Activated CD8-positive, alpha-beta memory T cell treated with anti-CD3 and anti-CD28 coated beads, Interleukin-2, amount 10 ng/mL, durations not matched to agents 7 days and 5 days (primary cell): ENCODE measurements at places on chromosomes 1 and 21. TPM values are rescaled to one million over a fixed set of nuclear protein-coding genes. Genes with fewer than 3 reads are reported as not detected.

CHI3L1 gene
- not detected for total RNA-seq

DCST2 gene
- total RNA-seq: 0.09 TPM

TSPAN2 gene
- total RNA-seq: 1.2 TPM

SYT11 gene
- 29.9 TPM for total RNA-seq

SLC16A4 gene
- total RNA-seq: 0.23 TPM

DNA sequence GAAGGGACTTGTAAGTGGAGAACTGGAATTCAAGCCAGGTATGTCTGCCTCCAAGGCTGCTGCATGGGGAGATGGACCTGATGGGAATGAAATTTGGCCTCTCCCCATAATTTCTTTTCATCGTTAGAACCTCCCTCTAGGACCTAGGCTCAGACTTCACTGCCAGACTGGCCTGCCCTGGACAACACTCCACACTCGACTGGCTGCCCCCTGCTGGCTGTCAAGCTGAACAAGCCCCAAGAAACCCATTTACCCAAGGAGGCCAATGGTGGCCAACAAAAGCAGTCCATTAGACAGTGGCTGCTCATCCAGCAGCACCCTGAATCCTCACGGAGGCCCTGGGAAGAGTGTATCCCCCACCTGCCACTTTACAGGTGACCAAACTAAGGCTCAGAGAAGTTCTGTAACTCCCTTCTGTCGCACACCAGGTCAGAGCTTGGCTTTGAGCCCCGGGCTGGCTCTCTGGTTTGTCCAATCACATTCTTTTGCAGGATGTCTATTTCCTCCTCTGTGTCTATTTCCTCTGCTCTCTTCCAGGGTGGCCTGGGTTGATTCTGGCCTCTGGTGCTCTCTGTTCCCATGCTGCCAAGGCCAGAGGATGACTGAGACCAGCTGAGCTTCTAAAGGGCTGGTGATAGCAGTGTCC, 3.8 kb downstream of the RNF186 start:
- H3K27me3 ChIP-seq: peaks cover 4% of the 10 kb centered on the region
- H3K36me3 ChIP-seq: no peaks in the 10 kb centered on the region
- H3K4me1 ChIP-seq: no peaks in the 10 kb centered on the region
- DNase-seq: peak; percentile 63
- no peak overlapping the region for H3K4me3 ChIP-seq

GRCh38 chr1:229689904-229690303, 63.9 kb downstream of the URB2 start:
- no peak for DNase-seq
- H3K27me3 ChIP-seq: peaks cover 17% of the 10 kb centered on the region
- H3K27ac ChIP-seq: no peak overlapping the region
- H3K36me3 ChIP-seq: peaks cover 6% of the 10 kb centered on the region
- peaks cover 18% of the 10 kb centered on the region for H3K4me1 ChIP-seq
- no peak overlapping the region for H3K4me3 ChIP-seq

DNA sequence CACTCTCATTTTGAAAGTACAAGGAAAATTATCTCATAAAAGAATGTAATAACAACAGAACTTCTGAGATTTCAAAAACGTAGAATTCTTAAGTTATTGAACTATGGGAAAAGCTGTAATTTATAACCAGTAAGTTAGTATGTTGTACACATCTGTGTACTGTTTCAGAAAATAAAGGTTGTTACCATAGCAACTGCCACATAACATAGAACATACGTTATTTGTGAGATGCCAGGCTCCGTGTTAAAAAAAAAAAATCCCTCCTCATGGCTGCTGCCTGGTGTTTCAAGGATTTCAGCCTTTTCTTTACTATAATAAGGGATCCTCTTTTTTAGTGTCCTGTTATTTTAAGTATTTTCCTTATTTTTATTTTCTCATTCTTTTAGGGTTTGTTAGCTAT, 79.5 kb downstream of the RWDD3 start:
- no peaks in the 10 kb centered on the region for H3K27me3 ChIP-seq
- no peak overlapping the region for H3K4me3 ChIP-seq
- DNase-seq: no peak
- no peak overlapping the region for H3K27ac ChIP-seq

DNA sequence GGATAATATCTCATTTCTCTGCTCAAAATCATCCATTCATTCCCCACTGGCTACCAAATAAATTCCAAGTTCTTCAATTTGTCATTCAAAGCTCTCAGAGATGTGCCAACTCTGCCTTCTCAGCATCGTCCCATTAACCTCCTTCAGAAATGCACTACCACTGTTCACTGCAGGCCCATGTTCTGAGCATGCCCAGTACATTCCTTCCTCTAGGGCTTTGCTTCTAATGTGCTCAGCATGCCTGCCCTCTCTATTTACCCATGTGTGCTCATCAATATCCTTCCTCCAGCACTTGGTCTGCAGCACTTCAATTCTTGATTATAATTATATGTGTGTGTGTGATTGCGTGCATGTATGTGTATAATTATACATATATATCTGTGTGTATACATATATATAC, 36.1 kb upstream of the RGS8 start:
- H3K36me3 ChIP-seq: no peaks in the 10 kb centered on the region
- no peak overlapping the region for H3K4me3 ChIP-seq
- DNase-seq: no peak
- H3K4me1 ChIP-seq: peaks cover 11% of the 10 kb centered on the region

DNA sequence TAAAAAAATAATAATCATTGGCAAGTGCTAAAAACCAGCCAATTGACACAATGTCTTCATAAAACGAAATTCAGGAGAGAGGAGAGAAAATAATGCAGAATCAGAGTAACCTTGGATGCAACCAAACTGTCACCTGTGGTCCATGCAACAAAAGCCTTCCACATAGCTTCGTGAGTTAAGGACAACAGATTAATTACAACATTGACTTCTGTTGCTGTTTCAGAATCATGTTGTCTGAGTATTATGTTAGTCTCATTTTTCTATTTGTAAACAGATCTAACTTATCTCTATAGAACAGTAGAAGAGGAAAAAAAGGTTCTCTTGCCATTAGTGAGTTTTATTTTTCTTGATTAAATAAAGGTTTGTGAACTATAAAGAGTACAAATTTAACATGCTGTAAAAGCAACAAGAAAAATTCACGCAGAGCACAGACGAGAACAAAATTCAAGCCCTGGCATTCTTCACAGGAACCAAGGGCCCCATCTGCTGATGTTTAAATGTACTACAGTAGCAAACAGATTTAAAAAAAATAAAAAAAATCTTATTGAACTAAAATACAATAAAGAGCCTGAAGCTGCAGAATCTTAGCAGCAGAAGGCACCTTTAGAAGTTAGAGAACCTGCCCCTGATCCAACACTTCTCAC, 381.1 kb upstream of the PKN2 start:
- H3K27me3 ChIP-seq: no peaks in the 10 kb centered on the region
- no peaks in the 10 kb centered on the region for H3K4me1 ChIP-seq
- no peaks in the 10 kb centered on the region for H3K36me3 ChIP-seq
- no peak overlapping the region for H3K4me3 ChIP-seq
- no peak overlapping the region for H3K27ac ChIP-seq

- no peaks in the 10 kb centered on the region for H3K36me3 ChIP-seq
- no peak overlapping the region for H3K27ac ChIP-seq
- peaks cover 2% of the 10 kb centered on the region for H3K27me3 ChIP-seq
- DNase-seq: no peak
Observed at GRCh38 chr1:70990469-70991253, 57.0 kb downstream of the PTGER3 start.

GRCh38 chr1:218739426-218739825, 394.3 kb downstream of the TGFB2 start:
- no peaks in the 10 kb centered on the region for H3K36me3 ChIP-seq
- H3K4me3 ChIP-seq: no peak overlapping the region
- no peaks in the 10 kb centered on the region for H3K4me1 ChIP-seq
- H3K27me3 ChIP-seq: no peaks in the 10 kb centered on the region

DNA sequence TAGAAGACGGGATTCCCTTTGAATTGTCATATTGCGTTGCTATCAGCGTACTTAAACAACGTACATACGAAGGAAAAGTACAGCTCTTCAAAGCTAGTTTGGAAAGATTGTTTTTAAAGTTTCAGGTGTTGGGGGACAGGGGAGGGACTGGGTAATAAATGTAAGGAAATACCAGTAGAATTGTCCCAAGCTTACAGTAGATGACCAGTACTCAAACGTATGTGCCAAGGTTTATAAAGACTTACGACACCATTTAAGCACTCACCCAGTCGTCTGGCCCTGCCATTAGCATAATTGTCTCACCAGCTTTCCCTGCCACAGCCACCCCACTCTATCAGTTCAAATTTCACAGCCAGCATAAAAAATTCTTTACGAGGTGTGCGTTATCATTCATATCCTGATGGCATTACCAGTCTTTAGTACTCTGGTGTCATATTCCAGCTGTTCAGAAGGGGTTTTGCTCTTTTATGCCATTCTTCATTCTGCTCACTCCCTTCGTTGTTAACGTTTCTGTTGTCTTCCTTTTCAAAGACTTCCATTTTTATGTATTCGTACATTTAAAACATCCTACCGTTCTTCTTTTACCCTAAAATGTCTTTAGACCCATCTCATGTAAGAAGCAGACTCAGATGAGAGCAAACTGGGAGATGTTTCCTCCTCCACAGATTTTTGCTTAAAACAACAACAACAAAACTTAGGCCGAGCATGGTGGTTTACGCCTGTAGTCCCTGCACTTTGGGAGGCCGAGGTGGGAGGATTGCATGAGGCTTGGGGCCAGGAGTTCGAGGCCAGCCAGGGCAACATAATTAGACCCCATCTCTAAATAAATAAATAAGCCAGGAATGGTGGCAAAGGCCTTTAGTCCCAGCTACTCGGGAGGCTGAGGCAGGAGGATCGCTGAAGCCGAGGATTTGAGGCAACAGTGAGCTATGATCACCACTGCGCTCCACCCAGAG, 1.0 kb upstream of the HP1BP3 start:
- peaks cover 11% of the 10 kb centered on the region for H3K36me3 ChIP-seq
- no peak for DNase-seq
- no peaks in the 10 kb centered on the region for H3K27me3 ChIP-seq
- H3K4me3 ChIP-seq: peak overlapping the region; percentile 99
- H3K27ac ChIP-seq: peak overlapping the region; percentile 94

DNA sequence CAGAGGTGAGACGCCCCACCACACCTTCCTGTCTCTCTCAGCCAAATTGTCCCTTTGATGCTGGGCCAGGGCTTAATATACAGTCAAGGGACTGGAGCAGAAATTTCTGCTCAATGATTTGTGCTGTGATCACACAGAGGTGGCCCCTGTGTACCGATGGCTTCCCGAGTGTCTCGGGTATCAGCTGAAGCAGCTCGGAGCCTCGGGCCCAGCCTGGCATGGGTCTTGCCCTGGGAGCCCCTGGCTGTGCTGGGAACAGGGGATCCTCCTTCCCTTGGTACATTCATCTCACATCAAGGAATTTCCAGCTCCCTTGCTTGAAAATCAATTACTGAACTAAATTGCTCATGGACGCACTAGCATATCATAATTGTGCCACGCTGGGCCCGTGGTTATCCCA, 148.8 kb upstream of the C1orf174 start:
- DNase-seq: no peak
- H3K27me3 ChIP-seq: peaks cover 2% of the 10 kb centered on the region
- H3K36me3 ChIP-seq: no peaks in the 10 kb centered on the region
- H3K4me3 ChIP-seq: no peak overlapping the region

DNA sequence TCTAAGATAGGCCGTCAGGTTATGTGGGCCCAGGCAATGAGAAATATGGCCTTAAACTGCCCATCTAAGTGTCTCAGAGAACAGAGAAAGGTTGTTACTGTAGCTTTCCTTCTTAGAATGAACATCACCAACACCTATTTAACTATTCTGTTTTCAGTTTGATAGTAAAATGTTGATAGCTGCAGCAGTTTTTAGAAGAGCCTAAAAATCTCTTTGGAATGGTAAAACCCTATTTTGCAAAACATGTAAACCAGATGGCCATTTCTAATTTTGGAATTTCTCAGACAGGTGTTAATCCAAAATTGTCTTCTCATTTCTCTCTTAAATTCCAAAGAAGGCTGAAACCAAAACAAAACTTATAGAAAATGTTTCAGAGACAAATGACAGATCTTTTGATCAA, 57.5 kb downstream of the DIPK1A start:
- H3K4me3 ChIP-seq: no peak overlapping the region
- H3K27ac ChIP-seq: no peak overlapping the region
- DNase-seq: no peak
- H3K27me3 ChIP-seq: no peaks in the 10 kb centered on the region

GRCh38 chr1:3955196-3955772, 55.2 kb upstream of the C1orf174 start:
- no peaks in the 10 kb centered on the region for H3K4me1 ChIP-seq
- H3K4me3 ChIP-seq: no peak overlapping the region
- H3K36me3 ChIP-seq: no peaks in the 10 kb centered on the region

GRCh38 chr1:44283524-44284173, 70.4 kb downstream of the DMAP1 start:
- H3K4me1 ChIP-seq: no peaks in the 10 kb centered on the region
- no peak overlapping the region for H3K4me3 ChIP-seq
- H3K27me3 ChIP-seq: no peaks in the 10 kb centered on the region
- H3K27ac ChIP-seq: no peak overlapping the region

- DNase-seq: no peak
- no peaks in the 10 kb centered on the region for H3K4me1 ChIP-seq
- no peaks in the 10 kb centered on the region for H3K36me3 ChIP-seq
Observed at GRCh38 chr21:26892151-26892550, 46.9 kb upstream of the ADAMTS1 start.

DNA sequence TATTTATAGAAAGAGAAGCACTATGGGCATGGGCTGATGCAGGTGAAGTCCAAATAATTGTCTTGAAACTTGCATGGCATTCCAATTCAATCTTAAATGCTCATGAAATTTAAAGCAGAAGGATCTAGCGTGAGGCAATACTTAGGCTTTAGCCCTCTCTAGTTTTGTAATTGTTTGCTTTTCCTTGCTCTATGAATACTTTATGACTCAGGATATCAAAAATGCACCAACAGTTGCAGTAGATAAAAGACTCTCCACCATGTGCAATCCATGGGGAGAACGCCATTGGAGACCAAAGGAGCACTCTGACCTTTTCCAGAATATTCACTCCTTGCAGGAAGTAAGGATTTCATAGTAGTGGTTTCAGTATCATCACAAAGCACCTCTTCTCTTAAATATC, 436.4 kb downstream of the LRRIQ3 start:
- H3K4me3 ChIP-seq: no peak overlapping the region
- DNase-seq: no peak
- no peaks in the 10 kb centered on the region for H3K36me3 ChIP-seq
- no peak overlapping the region for H3K27ac ChIP-seq

GRCh38 chr1:19338323-19338762, 26.2 kb downstream of the SLC66A1 start:
- no peak overlapping the region for H3K4me3 ChIP-seq
- H3K4me1 ChIP-seq: peaks cover 22% of the 10 kb centered on the region
- DNase-seq: no peak
- H3K36me3 ChIP-seq: peaks cover 18% of the 10 kb centered on the region

DNA sequence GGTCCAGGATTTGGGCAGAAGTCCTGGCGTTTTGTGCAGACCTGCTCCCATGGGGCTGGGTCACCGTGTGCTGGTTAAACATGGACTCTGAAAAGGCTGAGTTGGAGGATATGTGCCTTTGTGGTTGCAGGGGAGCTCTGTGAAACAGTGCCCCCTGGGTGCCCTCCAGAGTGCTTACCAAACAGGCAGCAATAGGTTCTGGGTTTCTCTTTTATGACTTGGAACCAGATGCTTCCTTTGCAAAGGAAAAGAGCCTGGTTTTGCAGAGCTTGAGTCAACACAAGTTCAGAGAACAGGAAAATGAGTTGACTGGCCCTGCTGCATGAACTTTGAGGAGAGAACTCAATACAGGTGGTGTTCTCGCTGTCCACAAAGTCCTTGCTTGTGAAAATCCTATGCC, 288.9 kb downstream of the TM2D1 start:
- no peak for DNase-seq
- H3K27me3 ChIP-seq: no peaks in the 10 kb centered on the region
- H3K4me3 ChIP-seq: no peak overlapping the region

GRCh38 chr21:35226968-35227744, 178.1 kb upstream of the RUNX1 start:
- H3K4me1 ChIP-seq: peaks cover 26% of the 10 kb centered on the region
- H3K36me3 ChIP-seq: no peaks in the 10 kb centered on the region
- DNase-seq: peak; percentile 81
- peaks cover 23% of the 10 kb centered on the region for H3K27me3 ChIP-seq
- peak overlapping the region; percentile 26 for H3K27ac ChIP-seq
- H3K4me3 ChIP-seq: no peak overlapping the region
